ENCODE measurements at places on chromosomes 3 and 15.
A peak's percentile ranks its signal among the peaks of the same experiment; 100 is the strongest.

GRCh38 chr3:134516905-134517304 is 31.0 kb downstream of the CEP63 start:
- no peak for DNase-seq

- DNase-seq = no peak
These were observed 63.3 kb downstream of the AQP9 start for GRCh38 chr15:58201516-58201915.

- no peak for DNase-seq
These were observed 132.8 kb upstream of the SLC24A5 start for GRCh38 chr15:47987908-47988532.

- DNase-seq = no peak
These were observed 817.0 kb downstream of the TUSC7 start for GRCh38 chr3:117526470-117527079.

GRCh38 chr15:57472861-57473260 is 96.6 kb downstream of the CGNL1 start:
- DNase-seq = no peak

GRCh38 chr3:14836049-14836468 is 17.3 kb downstream of the FGD5 start:
- DNase-seq = no peak

- DNase-seq = no peak
These were observed 4.7 kb downstream of the EIF1B start for GRCh38 chr3:40313975-40314860.

- no peak for DNase-seq
These were observed 109.1 kb upstream of the TNFAIP8L3 start for GRCh38 chr15:51203797-51204196.

DNA sequence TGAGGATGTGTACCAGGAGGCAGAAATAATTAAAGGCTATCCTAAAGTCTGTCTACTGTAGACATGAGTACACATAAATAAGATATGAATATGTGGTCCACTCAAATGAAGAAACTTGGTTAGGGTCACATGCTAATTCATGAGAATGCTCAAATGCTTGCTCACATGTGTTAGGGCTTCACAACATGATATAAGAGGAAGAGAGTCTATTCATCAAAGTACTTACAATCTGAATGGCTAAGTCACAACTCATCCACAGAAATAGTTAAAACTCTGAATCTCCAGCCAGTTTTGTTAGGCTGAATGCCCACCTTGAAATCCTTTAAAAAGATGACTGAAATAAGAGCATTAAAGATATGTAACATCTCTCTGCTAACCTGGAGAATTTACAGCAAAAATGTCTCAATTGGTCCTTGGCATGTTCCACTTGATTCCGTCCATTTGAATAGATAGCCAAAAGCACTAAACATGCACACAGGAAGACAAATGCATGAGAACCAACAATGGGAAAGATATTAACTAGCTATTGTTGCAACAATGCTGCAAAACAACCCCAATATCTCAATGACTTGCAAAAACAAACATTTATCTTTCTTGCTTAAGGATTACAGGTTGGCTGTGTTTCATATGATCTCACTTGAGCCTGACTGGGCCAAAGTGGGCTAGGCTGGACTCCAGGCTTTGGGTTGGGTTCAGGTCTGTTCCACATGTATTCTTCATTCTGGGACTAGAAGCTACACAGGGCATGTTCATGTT is 10.6 kb upstream of the TBC1D5 start:
- no peak for DNase-seq

DNA sequence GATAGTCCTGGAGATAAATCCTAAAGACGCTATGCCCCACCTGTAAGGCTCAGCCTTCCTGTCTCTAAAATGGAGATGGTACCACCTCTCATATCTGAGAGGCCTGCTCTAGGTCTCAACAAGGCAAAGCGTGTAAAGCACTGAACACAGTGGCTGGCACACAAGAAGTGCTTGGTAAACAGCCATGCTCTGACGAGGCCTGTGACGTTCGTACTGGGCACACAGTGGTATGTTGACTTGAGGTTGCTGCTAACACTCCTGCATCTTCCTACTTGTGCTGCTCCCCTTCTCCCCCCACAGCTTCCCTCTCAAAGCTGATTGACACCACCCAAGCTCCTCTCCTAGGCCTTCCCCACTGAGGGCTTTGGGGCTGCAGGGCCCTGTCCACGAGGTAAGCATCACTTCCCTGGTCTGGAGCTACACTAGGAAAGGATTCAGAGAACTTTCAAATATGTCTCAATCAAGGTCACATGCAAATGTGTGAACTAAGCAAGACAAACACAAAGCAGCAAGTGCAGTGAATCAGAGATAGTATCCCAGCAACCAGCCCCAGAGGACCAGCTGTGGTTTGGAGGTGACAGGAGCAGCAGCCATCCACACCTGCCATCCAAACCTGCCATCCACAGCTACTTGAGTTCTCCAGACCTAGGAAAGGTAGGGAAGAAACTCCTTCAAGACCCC is 177.5 kb downstream of the STT3B start:
- no peak for DNase-seq

- DNase-seq = no peak
These were observed 24.2 kb upstream of the CA12 start for GRCh38 chr15:63405683-63406390.

DNA sequence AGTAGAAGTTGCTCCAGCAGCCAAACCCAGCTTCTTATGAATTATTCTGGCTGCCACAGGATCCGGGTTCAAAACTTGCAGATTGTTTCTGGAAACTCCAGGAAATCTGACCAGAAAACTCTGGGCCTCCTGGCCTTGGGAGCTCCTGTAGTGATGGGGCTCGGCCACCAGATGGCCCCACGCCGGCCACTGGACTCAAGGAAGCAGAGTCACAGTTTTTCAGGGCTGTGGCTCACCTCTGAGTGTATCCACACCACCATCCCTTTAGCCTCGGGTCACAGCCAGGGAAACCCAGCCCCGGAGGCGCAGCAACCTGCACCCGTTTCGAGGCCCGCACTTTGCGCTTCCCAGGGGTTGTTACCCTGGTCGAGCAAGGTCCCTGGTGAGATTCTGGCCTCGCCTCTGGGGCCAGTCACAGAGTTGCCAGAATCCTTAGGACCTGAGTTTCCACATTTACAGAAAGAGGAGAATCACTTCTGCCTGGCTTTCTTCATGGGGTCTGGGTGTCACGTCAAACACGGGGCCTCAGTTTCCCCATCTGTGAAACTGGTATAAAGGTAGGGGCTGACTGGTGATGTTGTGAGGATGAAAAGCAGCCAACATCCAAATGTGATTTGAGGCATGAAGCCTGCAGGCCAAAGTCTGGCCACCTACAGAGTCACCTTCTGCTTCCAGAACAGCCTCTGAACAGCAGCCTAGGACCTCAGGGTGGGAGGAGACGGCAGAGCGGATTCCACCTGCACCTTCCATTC is 53.5 kb upstream of the LCTL start:
- DNase-seq = peak; percentile 13

DNA sequence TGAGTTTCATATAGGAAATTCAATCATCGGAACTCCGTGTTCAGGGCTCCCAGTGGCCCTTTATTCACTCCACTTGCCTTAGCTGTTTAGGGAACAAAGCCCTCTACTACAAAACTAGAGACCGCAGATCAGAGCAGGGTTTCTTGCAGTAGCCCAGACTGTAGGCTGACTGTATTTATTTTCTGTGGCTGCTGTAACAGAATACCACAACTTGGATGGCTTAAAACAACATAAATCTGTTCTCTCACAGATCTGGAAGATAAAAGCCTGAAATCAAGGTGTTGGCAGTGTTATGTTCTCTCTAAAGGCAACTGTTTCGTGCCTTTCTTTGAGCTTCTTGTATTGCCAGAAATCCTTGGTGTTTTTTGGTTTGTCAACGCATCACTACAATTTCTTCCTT is 479.0 kb downstream of the AGBL1 start:
- no peak for DNase-seq

- DNase-seq = no peak
These were observed 30.9 kb downstream of the KAT2B start for GRCh38 chr3:20071175-20071574.

GRCh38 chr15:92883876-92884435 is 16.2 kb upstream of the CHD2 start:
- no peak for DNase-seq

GRCh38 chr3:4528819-4529600 is 35.9 kb downstream of the ITPR1 start:
- DNase-seq = no peak

GRCh38 chr3:138941259-138941885 is 5.6 kb downstream of the FOXL2 start:
- DNase-seq = no peak

DNA sequence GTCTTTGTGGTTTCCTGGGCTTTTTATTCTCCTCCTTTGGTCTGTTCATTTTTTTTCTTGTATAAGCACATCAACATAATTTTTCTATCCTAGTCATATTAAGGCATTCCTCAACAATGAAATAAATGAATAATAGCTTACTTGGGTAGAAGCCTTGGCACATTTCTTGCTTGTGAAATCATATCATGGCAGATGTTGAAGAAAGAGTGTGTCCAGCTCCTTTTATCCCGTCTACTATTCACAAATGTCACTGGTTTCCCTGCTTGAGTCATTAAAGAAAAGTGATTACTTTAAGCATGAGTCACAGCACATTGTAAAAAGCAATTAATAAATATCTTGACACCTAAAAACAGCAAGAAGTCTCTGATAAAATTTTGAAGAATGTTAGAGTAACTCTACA is 42.1 kb downstream of the MINAR1 start:
- no peak for DNase-seq

GRCh38 chr15:78565951-78566774 is 843 bp downstream of the CHRNA5 start:
- DNase-seq = no peak

DNA sequence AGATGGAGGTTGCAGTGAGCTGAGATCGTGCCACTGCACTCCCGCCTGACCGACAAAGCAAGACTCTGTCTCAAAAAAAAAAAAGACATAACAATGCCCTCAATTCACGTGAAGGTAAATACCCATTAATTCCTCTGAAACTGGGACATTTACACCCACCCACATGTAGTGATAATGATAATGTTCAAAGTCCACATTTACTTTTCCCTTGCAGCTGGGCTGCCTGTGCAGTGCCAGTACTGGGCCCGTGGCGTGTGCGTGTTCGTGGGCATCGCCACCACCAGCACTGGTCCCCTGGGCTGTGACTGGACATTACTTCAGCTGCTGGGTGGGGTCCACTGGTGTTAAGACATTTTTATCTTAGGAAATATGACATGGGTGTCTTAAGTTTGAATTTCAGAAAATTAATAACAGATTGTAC is 123.6 kb downstream of the SLC25A26 start:
- no peak for DNase-seq

GRCh38 chr15:88738796-88739195 is 64.4 kb upstream of the ACAN start:
- DNase-seq = no peak

GRCh38 chr3:128112357-128112968 is 11.1 kb downstream of the RUVBL1 start:
- no peak for DNase-seq

GRCh38 chr3:193554811-193555210 is at the start of gene ATP13A4:
Gene ATP13A4, minus strand, starts transcription at chr3:193554895. Its CDS starts 96 bp downstream, at chr3:193554799.
- DNase-seq = no peak

- DNase-seq = no peak
These were observed 16.6 kb downstream of the CRYBG3 start for GRCh38 chr3:97838393-97838792.

GRCh38 chr15:32957219-32957618 is 237.3 kb downstream of the FMN1 start:
- no peak for DNase-seq

GRCh38 chr15:81303244-81304225 is 20.4 kb downstream of the STARD5 start:
- no peak for DNase-seq

- no peak for DNase-seq
These were observed 134.2 kb downstream of the AGBL1 start for GRCh38 chr15:86213888-86214287.

- no peak for DNase-seq
These were observed at the start of gene MAPKAPK3 for GRCh38 chr3:50617096-50617791. Gene MAPKAPK3, plus strand, starts transcription at chr3:50617151. Its CDS starts 415 bp downstream, at chr3:50617566.

Measured in stimulated activated CD8-positive, alpha-beta memory T cell treated with anti-CD3 and anti-CD28 coated beads, Interleukin-7, amount 100 ng/mL, for 48 hours (primary cell).